Hypothalamus (tissue), 51 donors: ENCODE measurements at places on chromosomes 3 and 15.

- DNase-seq = no peak
These were observed 3.2 kb upstream of the SIAH2 start for GRCh38 chr3:150765949-150766720.

- DNase-seq = no peak
These were observed 327.9 kb upstream of the CTNNB1 start for GRCh38 chr3:40871394-40871793.

- no peak for DNase-seq
These were observed 41.9 kb downstream of the SIDT1 start for GRCh38 chr3:113574213-113574612.

DNA sequence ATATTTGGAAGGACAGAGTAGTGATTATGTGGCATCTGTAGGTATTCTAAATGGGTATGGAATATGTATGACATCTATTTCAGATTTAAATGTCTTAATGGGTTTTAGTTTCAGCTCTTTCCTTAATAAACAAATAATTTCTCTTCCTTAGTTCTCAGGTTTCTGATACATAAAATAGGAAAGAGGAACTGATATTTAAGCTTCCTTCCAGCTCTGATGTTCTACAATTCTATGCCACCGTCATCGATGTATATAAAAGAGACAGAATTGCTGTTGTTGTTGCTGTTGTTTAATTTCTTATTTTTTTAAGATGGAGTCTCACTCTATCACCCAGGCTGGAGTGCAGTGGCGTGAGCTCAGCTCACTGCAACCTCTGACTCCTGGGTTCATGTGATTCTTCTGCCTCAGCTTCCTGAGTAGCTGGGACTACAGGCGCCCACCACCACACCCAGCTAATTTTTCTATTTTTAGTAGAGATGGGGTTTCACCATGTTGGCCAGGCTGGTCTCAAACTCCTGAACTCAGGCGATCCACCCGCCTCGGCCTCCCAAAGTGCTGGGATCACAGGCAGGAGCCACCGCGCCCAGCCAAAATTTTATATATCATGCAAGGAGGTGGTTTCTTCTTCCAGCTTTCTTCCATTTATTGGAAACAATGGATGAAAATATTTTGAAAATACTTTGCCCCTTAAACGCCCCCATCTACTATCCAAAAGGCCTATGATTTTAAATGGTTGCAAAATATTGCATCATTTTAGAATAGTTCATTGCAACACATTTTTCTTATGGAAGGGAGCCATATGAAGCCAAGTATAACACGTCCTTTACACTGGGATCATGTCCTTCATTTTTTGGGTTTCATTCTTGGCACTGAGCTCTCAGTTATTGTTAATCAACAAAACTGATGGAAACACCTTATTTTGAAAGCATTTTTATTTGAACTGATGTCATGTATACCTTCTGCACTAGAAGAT, 13.9 kb upstream of the C15orf61 start:
- no peak for DNase-seq

GRCh38 chr15:60576044-60576443, 97.1 kb upstream of the ICE2 start:
- no peak for DNase-seq

DNA sequence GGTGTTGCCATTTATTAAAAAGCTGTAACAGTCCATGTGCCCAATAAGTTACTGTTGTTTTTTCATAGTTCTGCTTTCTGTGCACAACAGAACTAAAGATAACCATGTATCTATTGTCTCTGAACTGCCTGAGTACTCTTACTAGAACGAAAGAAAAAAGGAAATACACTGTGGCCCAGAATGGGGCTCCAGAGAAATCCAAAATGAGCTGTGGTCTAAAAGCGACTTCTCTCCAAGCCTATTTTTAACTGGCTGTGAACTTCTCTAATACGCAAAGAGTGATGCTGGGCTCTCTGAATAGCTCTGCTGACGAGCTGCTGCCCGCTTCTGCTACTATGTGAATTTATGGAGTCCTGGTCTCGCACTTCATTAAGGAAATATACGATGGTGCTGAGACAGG, 56.2 kb upstream of the LPP start:
- DNase-seq = no peak

DNA sequence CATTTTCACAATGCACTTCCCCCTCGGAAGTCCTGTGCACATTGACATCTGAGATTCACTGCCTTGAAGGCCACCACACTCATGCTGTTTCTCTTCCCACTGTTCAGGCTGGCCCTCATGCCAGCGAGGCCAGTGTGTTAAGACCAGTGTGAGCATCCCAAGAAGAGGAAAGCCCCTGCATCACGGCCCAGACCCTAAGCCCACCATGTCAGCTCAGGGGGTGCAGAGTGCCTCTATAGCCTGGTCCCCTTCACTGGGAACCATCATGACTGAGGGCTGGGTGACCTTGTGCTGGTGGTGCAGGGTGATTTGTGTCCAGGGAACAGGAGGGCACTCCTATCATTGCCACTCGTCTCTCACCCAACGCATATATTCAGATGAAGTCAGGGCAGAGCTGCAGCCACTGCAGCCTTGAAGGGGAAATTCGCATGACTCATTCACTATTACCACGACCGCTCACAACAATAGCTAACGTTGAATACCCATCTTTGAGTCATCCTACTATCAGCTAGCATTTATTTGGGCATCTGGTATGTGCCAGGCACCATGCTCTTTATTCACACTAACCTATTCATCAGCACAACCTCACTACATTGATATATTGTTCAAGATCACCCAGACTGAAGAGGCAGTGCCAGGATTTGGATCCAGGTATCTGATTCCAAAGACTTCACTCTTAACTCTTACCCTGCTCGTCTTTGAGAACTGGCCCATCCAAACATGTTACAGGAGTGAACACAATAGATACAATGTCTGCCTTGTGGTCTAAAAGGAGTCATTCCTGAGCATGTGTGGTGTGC, 58.8 kb upstream of the SLC6A11 start:
- DNase-seq = no peak

GRCh38 chr15:26721232-26721967, 51.5 kb downstream of the GABRB3 start:
- DNase-seq = no peak

DNA sequence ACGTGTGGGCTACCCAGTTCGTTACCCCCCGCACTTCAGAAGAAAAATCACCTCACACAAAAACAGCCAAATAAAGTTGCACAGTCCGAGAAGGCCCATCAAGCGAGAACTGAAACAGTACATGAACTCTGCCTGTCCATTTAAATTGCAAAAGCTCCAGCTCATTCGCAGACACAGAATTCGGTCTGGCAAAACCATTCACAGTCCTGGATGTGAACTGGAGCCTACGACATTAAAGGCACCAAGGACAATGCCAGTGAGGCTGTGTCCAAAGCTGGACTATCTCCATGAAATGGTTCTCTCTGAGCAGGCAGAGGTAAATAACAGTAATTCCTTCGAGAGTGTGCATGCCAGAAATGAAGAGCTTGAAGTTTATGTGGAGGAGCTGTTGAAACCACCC, 261.3 kb upstream of the ICE2 start:
- no peak for DNase-seq

DNA sequence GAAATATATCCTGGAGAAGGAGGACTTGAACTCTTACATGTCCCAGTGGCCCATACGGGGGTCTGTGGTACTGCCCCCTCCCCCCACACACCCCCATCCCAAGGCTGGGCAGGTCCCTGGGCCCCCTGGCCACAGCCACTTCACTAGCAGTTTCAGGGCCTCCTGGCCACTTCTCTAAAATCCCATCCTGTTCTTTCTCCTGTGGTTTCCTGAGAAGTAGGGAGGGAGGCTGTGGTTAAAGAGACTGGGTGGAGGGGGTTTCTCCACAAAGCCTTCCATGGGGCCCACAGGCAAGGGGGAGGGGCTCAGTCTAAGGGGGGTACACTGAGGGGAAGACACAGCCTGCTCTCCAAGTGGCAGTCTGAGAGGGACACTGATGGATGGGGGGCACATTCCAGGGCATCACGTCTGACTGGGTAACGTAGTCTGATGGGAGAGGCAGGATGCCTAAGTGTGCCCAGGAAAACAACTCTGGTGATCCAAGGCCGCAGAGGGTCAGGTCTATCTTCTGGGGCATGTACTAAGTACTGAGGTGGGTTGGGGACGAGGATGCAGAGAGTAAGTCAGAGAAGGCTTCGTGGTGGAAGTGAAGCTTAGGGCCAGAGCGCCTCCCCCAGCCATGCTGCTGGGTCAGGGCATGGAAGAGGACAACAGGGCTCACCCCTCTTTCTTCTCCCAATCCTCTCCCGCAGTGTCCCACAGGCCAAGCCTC, 48.0 kb upstream of the C15orf39 start:
- DNase-seq = no peak

DNA sequence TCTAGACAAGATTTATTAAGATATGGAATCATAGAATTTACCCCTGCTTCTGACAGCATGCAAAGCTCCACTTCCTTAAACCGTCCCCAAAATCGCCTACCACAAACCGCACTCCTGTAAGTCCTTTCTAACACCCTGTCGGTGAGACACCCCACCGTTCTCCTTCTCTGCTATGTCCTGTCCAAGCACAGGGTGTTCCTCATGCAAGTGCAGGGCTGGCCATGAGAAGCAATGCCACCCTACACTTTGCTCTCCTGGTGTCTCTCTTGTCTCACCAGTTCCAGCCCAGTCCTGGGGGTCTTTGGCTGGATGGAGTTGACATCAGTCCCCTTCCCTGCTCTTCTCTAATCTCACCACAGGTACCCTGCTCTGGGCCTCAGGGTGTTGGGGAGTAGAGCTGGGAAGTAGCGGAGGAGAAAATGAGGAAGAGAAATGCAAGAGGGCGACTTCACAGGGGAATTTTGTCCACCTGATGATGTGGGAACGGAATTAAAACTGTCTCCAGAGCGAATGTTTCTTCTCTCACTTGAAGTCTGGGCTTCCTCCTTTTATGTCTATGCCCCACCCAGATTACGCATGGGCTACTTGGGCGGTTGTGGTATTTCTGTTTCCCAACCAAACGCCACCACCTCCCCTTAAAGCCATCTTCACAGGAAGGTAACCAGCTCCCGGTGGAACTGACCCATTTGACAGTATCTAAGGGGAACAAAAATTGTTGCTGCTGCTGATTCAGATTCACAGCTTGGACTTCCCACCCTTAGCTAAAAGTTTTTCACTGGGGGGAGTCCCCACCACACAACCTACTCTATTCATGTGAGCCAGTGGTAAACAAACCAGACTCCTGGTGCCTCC, 49.9 kb downstream of the CASR start:
- DNase-seq = no peak

- no peak for DNase-seq
These were observed 1.5 kb downstream of the SMAD6 start for GRCh38 chr15:66703540-66703941.

DNA sequence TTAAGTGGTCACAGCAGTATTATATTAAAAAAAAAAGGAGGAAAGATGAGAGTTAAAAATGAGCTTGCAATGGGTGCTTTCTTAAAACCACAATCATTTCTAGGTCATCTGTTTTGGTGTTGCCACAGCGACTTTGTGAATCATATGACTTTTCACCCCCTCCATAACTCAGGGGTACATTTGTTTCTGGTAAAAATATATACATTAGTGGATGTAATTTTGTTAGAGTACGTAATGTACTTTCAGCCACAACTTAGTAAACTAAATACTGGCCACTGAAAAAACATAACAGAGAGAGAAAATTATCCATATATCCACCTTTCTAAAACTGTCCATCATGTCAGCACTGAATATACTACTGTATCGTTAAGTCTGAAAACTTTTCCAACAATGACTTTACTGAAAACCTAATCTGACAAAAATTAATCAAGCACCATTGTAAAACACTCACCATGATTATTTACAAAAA, 3.4 kb downstream of the ANKRD28 start:
- DNase-seq = no peak

DNA sequence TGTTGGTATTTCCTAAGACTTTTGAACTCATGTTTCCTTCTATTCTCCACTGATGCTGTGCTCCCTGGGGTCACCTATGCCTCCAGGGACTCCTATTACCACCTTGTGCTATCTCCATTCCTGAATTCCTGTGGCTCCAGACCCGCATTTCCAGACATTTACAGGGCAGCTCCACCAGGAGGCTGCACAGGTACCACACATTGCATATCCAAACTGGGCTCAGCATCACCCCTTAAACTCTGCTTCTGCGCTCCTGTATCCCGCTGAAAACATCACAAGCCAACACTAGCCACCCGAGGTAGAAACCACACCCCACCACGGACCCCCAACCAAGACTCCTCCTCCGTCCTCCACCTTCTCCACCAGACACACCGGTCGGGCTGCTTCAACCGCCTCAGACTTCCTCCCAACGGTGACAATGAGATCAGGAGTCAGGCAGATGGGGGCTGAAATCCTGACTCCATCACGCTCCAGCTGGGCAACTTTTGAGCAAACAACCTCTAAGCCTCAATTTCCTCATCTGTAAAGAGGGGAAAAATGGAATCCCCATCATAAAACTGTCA, 10.4 kb downstream of the TNK2 start:
- no peak for DNase-seq

DNA sequence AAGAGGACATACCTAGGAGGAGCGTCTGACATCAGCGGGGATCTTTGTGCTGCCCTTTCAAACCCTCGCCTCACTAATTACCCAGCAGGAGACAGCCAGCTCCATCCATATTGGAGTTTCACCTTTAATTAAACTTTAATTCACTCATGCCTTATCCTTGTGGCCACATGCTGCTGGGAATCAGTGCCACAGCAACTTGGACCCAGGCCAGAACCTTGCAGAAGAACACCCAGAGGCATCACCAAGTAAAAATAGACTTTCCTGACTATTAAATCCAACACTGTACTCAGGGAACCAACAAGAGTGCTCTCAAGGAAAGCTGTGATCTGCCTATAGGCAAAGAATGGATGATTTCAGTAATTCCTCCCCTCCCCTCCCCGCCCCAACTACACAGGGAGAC, 23.9 kb downstream of the EIF1B start:
- no peak for DNase-seq

DNA sequence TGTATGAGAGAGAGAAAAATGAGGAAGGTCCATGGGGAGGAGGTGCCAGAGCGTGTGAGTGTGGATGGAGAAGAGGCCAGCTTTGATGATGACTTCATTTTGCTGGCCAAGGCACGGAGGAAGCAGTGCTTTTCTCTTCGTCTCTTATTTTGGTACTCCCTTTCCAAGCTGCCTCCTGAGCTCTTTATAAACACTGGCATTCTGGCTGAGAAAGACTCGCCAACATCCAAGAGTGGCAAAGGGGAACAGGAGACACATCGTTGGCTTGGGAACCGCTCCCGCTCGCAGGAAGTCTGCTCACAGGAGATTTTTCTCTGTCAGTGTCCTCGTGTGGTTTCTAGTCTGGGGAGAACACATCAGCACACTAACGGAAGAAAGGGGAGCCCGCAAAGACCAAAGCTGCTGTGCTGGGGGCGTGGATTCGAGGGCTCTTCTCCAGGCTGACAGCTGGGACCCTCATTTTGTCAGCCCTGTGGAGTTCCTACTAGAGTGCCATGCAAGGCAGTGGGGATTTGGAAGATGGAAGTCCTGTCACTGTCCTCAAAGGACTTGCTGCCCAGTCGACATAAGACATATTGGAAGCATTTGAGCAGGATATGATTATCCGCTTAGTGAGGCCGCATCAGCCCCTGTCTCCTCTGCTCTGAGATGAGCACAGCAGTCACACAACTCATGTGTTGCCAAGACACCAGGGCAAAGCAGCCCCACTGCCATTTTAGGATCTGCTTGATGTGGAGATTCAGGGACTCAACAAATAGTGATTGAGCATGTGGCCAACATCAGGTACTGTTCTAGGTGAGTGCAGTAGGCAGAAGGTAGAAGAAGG, 8.0 kb upstream of the SEMA4B start:
- DNase-seq = no peak
